CD4-positive, alpha-beta T cell treated with Interleukin-17A for 4 hours (primary cell): ENCODE measurements at places on chromosomes 6 and 20.

GRCh38 chr20:64276817-64277216, 21.3 kb downstream of the PCMTD2 start:
- DNase-seq, result no peak

DNA sequence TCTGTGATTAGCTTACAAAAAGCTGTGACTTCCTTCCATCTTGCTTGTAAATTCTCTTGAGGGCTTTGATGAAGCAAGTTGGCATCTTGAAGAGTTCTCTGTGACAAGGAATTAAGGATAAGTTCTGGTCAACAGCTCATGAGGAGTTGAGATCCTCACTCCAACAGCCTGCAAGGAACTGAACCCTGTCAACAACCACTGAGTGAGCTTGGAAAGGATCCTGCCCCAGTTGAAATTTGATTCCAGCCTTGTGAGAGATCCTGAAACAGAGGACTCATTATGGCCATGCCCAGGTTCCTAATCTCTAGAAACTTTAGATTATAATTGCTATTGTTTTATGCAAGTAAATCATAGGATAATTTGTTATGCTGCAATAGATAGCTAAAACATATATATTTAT, 133.7 kb downstream of the PTCHD4 start:
- no peak for DNase-seq

GRCh38 chr6:159193923-159194322, 24.7 kb downstream of the FNDC1 start:
- no peak for DNase-seq

- no peak for DNase-seq
Observed at GRCh38 chr20:41165001-41165882, 27.9 kb downstream of the PLCG1 start.

- no peak for DNase-seq
Observed at GRCh38 chr6:166864333-166864732, 92.0 kb downstream of the RNASET2 start.

DNA sequence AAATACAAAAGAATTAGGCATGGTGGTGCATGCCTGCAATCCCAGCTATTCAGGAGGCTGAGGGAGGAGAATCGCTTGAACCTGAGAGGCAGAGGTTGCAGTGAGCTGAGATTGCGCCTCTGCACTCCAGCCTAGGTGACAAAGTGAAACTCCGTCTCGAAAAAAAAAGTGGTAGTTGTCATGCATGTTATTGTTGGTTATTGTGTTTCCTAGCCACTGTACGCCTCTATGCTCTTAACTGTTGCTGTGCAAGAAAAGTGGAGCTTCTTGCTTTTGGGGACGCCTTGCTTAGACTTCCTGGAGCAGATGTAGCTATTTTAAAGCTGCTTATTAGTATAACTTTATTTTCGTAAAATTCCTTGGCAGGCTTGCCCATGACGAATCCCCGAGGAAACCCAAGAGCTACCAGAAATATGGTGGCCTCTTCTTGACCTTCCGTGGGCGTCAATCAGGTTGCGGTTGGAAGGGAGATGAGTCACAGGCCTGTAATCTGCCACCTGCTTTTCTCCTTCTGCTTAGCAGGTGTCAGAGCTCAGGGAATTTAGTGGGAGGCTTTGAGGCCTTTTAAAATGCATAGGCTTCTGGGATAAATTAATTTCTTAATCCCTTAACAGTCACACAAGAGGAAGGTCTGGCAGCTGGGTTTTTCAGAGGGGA, 17.3 kb downstream of the GABRR2 start:
- DNase-seq, result peak; percentile 67

DNA sequence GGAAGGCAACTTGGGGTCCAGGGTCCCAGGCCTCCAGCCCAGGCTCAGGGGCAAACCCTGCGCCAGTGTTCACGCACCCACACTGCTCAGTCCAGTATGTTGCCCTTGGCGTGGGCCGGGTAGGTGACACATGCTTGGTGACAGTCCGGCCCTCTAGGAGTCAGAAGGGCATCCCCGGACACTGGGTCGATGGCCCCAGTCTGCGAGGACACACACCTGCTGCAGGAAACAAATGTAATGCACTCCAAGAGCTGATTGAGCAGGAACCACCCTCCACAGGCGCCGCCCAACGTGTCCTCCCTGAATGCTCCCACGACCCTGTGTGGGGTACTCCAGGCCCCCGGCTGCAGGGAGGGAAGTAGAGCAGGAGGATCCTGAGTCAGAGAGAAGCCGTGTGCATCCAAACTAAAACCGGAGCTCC, 160.7 kb downstream of the DLL1 start:
- DNase-seq, result no peak

DNA sequence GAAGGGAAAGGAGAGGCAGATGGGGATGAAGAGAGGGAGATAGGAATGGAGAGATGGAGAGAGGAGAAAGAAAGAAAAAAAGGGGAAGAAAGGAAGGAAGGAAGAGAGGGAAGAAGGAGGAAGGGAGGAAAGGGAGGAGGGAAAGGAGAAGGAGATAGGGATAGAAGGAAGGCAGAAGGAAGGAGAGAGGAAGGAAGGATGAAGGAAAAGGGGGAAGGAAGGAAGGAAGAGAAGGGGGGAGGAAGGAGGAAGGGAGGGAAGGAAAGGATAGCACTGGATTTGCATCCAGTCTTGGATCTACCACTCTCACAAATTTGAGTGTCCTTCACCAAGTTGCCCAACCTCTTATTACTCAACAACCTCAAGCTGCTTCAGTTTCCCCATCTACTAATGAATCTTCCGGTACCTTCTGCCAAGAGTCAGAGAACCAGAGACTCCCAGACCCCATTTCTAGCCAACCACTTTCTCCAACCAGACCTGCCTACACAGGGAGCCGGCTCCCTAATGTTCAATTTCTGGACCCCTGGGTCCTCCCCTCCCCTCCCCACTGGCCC, 79.7 kb upstream of the FOXP4 start:
- no peak for DNase-seq

GRCh38 chr6:92479831-92480230, 939.5 kb downstream of the EPHA7 start:
- DNase-seq, result no peak

GRCh38 chr6:2818593-2818992, 23.1 kb downstream of the SERPINB1 start:
- no peak for DNase-seq

DNA sequence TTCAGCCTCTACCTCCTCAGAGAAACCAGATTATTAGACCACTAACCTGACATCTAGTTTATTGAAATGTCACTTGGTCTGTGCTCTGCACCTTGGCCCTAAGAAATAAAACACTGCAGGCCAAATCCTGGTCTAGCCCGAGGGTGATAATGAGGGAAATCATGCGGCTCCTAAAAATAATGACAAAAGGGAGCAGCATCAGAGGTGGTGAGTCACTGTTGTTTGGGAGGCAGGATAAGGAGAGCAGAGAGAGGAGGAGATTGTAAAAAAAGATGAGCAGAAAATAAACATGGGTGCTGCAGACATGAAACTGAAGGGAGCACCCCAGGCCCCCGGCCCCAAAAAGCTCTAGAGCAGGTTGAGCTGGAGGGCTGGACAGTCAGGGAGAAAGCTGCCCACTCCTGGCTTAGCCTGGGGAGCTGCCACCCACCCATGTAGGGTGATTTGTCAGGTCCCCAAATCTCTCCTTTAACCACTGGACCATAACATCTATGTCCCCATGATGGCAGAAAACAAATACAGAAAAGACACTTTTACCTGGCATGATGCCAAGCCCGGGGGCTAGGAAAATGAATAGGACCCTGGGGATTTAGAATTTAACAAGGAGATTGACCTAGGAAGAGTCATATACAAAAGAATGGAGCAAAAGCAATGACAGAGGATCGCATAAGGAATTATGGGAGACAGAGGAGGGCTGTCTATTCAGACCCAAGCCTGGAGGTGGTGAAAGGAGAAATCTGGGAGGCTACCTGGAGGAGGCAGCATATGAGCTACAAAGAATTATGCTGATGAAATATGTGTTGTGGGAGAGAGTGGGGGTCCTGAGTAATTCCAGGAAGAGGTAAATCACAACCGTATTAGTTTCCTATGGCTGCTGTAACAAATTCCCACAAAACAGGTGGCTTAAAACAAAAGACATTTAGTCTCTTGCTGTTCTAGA, 103.7 kb downstream of the SNAP25 start:
- DNase-seq, result no peak

- no peak for DNase-seq
Observed at GRCh38 chr6:142612956-142613355, 311.1 kb downstream of the ADGRG6 start.

- no peak for DNase-seq
Observed at GRCh38 chr20:8471465-8471864, 339.4 kb downstream of the PLCB1 start.

DNA sequence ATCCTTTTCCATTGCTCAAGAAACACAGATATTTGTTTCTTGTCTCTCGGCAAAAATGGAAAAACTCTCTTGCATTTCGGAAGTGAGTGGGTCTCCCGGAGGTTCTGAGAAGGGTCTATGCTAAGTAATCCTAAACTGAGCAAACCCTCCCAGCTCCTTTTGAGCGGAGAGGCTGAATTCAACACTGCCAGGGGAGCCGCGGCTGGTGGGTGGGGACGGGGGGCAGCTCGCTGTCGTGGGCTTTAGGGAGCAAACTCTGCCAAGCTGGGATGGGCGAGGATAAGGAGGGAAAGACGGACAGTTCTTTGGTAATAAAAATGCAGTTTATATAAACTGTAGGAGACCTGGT, 211.4 kb downstream of the FOXC1 start:
- DNase-seq, result no peak

- DNase-seq, result no peak
Observed at GRCh38 chr6:151723152-151723551, 84.3 kb upstream of the ESR1 start.

DNA sequence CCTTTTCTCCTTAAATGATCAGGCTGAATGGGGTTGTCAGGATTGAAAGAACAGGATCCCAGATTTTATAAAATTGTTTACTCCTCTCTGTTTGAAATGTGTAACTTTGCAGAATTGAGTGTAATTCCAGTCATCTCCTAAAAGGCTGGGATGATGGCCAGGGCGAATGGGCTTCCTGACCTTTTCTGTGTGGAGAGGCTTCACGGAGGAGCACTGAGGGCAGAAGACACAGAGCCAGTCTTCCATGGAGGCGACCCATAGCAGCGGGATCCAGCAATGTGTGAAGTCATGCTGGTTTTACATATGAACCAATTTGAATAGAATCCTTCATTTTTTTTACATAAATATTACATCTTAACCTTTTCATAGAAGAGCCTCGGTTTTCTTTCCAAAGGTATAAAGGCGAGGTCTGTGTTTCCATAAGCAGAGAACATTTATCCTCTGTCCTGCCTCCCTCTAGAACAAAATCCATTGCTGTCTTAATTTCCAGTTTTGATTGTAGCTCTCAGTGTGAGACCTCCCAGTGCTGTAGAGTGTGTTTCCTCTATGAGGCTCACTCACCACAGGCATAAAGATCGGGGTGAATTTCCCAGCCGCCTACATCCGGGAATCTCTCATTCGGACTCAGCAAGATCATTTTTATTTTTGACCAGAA, 369.7 kb upstream of the FLRT3 start:
- no peak for DNase-seq

GRCh38 chr6:25842526-25842925, 10.7 kb upstream of the SLC17A1 start:
- DNase-seq, result no peak

GRCh38 chr6:44162876-44163625, 4.4 kb downstream of the CAPN11 start:
- DNase-seq, result no peak

DNA sequence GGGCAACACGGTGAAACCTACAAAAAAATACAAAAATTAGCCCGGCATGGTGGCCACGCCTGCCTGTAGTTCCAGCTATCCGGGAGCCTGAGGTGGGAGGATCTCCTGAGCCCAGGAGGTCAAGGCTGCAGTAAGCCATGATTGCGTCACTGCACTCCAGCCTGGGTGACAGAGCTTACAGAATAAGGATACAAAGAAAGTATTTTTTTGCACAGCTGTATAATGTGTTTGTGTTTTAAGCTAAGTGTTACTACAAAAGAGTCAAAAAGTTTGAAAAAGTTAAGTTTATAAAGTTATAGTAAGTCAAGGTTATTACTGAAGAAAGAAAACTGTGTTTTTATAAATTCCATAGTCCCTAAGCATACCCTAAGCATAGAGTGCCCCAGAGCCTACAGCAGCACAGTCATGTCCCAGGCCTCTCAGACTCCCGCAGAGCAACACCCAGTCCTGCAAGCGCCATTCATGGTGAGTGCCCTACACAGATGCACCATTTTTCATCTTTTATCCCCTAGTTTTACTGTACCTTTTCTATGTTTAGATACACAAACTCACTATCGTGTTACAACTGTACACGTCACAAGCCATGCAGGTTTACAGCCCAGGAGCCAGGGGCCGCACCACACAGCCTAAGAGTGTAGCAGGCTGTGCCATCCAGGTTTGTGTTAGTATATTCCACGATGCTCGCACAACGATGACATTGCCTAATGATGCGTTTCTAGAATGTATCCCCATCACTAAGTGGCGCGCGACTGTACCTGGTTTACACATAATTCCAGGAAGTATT, 22.4 kb downstream of the TAF4 start:
- no peak for DNase-seq

DNA sequence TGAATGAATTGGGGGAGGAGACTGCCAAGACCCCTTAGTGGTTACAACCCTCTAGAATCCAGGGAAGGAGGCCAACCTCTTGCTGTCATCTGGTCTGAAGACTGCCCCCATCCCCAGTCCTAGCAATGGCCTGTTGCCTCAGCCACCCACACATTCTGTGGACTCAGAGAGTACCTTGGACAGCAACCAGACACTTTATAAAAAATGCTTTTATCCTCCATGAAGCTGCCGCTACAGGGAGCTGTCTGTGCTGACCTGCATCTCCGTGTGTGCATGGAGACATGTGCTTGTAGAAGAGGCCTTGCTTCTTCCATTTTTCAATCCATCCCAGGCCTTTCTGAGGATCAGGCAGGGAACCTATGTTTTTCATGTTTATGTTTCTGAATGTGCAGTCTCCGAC, 15.2 kb downstream of the CDH22 start:
- DNase-seq, result no peak

GRCh38 chr20:49691818-49692568, 21.7 kb downstream of the B4GALT5 start:
- no peak for DNase-seq

DNA sequence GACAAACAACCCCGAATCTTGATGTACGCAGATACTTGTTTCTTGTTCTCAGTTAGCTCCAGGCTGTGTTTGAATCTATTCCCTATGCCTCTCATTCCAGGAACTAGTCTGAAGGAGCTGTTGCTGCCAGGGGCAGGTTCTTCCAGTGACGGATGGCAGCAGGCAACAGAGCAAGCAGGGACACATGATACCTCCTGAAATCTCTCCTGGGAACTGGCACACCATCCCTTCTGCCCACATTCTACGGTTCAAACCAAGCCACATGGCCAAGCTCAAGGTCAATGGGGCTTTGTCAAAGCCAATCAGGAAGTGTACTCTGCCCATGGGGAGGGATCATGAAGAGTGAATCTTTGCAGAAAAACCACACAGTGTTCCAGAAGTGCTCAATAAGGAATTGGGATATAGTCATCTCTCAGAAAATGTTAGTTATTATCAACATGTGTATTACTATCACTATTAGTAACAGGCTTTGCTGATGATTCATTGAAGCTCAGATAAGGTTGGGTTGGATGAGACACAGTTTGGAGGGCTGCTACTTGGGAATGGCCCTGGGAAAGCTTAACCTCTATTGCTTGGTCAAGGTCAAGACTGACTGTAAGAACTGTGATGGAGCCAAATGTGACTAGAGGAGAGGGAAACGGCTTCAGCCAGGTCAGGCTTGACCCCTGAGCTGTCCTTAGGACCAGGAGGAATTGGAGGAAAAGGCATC, 454.9 kb downstream of the PTPRT start:
- DNase-seq, result no peak
